ENCODE measurements at places on chromosomes 7 and 10. TPM values are rescaled to one million over a fixed set of nuclear protein-coding genes. Genes with fewer than 3 reads are reported as not detected.

ELN gene
- total RNA-seq, result 62.8 TPM

- no peak for DNase-seq
Observed at GRCh38 chr7:31022726-31023125, 29.4 kb upstream of the ADCYAP1R1 start.

DNA sequence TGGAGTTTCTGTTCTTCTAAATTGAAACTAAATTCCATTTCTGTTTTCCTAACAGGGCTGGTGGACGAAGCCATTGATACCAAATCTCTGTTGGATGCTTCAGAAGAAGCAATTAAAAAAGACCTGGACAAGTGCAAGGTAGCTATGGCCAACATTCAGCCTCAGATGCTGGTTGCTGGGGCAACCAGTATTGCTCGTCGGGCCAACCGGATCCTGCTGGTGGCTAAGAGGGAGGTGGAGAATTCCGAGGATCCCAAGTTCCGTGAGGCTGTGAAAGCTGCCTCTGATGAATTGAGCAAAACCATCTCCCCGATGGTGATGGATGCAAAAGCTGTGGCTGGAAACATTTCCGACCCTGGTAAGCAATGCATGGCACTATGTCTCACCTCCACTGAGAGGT lies 45.6 kb downstream of the AP3M1 start:
- no peak for DNase-seq

- no peak for DNase-seq
Observed at GRCh38 chr7:131000389-131000788, 266.4 kb upstream of the KLF14 start.

Measured in sciatic nerve (tissue), 2 donors.